MCF 10A (cell line): ENCODE measurements at places on chromosomes 3 and 15. TPM values are rescaled to one million over a fixed set of nuclear protein-coding genes. Genes with fewer than 3 reads are reported as not detected.

Gene GOLGA6D
- not detected in 2 replicates for total RNA-seq

Gene FHIT
- 18.7 and 20.1 TPM in 2 replicates for total RNA-seq

Gene ABCC5
- total RNA-seq, result 16.5 and 17.9 TPM in 2 replicates

Gene GPR15
- total RNA-seq, result not detected in 2 replicates

DNA sequence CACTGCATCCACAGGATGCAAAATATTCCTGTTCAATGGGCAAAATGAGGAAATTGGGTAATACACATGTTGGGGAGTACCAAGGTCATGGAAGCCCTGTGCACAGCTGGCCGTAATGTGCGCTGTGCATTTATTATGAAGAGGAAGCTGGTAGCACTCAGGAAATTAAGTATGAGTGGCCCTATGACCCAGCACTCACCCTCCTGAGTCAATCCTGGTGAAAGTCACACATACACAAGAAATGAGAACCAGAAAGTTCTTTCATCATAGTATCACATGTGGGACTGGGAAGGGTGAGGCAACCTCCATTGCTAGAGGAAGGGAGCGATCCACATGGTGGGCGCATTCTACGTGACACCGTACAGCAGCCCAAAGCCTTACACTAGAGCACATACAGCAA, 11.4 kb upstream of the PRR20G start:
- no peak for DNase-seq

DNA sequence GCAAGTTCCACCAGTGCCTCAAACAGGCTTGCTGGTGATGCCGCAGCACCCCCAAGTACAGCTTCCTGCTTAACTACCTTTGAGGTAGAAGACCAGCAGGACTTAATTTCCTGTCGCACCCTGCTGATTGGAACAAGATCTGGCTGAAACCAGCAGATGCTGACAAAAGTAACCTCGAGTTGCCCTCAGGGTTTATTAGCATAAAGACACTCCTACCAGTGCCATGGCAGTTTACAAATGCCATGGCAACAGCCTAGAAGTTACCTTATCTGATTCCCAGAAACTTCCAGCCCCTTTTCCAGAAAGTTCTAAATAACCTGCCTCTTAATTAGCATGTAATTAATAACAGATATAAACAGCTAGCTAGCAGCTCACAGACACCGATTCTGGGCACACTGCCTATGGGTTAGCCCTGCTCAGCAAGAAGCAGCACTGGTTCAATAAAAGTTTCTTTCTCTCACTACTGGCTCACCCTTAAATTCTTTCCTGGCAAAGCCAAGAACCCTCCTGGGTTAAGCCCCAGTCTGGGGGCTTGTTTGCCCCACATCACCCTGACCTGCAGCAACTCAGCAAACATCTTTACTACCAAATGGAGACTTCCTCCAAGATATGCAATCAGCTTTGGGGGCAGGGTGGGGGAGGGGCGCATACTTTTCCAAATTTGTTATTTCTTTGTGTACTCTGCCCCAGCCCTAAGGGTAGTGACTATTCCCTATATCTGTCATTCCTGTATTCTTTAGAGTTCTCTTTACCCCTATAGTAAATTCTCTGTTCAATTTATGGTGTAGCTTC, 54.2 kb downstream of the MAP4 start:
- peak; percentile 61 for DNase-seq

- no peak for DNase-seq
Measured at GRCh38 chr3:194718079-194718478, 32.4 kb downstream of the FAM43A start.
